Osteocyte (in vitro differentiated cells): ENCODE measurements at places on chromosomes 16 and 17. TPM values are rescaled to one million over a fixed set of nuclear protein-coding genes. Genes with fewer than 3 reads are reported as not detected.
A peak's percentile ranks its signal among the peaks of the same experiment; 100 is the strongest.

GRCh38 chr17:4877089-4877488, 22.2 kb upstream of the C17orf107 start:
- no peak for DNase-seq

The DOC2B gene
- 0.10 TPM in 1 of 2 replicates, not detected in the other for total RNA-seq

DNA sequence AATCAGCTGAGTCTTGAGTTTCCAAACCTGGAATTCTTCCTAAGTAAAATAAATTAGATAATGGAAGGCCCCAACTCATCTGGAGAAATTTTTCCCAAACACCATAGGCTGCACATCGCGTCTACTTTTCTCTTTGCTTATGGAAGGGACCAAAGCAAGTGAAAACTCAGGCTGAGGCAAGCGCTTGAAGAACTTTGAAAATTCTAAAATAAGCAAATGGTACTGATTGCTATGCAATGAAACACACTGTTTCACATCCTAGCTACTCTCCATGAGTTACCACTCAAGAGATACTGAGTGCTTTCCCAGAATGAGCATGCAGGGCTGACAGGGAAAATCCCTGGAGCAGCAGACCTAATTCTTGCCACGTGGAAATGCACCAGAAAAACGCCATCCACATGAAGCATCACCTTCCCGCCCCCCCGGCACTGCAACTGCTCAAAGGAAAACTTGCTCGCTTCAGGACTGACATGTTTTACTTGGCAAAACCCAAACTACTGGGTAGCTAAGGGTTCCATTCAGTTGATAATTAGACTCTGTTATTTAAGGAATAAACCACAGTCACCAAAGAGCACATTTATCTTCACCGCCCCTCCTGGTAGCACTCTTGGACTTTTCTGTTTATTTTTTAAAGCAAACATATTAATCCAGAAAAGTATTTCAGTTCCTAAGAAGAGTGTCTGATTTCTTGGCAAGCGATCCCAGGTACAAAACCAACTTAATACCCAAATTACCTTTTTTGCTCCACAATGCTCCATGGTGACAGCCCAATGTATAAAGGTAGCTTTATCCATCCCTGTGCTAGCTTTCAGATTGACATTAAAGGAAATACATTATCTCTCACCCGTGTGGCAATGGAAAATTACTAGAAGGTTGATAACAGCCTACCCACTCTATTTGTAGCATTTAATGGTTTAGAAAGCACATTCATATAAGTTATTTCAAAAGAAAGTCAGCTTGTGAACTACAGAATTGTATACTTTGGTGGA, 62.5 kb downstream of the WDR59 start:
- DNase-seq = no peak

The CACNG5 gene
- not detected in 2 replicates for total RNA-seq

DNA sequence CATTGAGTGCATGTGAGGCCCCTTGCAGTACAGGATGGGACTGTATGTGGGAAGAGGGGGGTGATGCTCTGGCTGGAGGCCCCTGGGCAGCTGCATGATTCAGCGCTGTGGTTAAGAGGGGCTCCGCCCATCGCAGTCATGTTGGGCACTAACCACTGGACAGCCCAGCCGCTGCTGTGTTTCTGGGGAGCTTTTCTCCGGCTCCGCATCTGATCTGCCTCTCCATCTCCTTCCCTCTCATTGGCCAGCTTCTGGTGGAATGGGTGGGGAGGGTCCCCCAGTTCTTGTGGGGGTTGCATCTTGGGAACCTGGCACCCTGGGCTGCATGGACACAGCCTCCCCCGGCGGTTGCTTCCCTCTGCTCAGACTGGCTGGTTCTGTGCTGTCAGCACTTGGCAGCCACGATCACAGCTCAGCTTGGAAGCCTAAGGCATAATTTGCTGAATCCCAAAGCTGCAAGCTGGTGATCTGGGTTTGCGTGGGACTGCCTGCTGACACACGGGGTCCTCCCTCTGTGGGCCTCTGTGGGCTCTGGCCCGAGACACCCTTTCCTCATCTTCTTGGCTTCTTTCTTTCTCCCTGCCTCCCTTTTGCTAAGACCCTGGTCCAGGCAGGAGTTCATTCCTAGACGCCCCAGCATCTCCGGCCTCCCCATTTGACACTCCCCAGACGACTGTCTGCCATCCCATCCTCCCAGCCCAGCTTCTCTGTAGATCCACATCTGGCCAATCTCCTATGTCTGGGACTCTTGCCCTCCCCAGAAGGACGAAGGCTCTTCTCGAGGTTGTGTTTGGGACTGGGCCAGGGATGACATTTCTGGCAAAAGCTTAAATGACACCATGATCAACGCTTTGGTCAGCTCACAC, 168.3 kb downstream of the SEC14L1 start:
- DNase-seq = no peak

DNA sequence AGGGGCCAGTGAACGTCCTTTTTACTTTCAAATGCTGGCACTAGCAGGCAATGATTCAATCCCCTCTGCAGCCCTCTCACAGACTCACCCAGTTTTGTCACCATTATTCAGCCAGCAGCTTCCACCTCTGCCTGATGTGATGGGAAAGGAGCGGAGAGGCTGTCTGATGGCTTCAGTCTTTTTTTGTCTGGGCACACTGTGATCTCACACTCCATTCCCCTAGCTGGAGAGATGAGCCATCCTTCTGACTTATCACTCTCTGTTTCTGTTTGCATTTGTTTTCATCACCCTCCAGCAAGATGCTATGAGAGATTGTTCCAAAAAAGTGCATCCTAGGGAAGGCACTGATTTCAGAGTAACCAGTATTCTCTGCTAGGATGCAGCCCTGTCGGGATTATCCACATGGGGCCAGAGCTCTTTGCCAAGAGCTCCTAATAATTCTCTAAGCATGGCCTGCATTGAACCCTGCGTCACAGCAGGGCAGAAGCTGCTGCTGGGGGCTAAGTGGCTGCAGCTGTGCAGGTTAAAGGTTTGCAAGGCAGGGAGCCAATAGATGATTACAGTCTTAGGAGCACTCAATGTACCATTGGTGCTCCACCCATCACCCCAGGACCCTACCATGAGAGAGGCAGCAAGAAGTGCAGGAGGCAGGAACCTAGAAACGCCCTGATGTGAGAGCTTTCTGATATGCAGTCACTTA, 236.1 kb upstream of the C16orf82 start:
- peak; percentile 57 for DNase-seq

- DNase-seq = no peak
These were observed 93.0 kb downstream of the SEC14L1 start for GRCh38 chr17:77233635-77234334.

The NFAT5 gene
- total RNA-seq = 55.0 and 57.3 TPM in 2 replicates

DNA sequence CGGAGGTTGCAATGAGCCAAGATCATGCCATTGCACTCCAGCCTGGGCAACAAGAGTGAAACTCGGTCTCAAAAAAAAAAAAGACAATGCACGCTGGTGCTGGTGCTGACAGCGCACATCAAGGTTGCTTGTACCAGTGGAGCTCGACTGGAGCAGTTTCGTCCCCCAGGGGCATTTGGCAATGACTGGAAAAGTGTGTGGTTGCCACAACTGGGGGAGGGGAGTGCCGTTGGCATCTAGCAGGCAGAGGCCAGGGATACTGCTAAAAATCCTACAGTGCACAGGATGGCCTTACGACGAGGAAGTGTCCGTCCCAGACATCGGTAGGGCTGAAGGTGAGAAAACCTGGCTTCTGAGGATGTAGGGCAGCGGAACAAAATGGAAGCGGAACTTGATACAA, 2.4 kb downstream of the MEAK7 start:
- no peak for DNase-seq

DNA sequence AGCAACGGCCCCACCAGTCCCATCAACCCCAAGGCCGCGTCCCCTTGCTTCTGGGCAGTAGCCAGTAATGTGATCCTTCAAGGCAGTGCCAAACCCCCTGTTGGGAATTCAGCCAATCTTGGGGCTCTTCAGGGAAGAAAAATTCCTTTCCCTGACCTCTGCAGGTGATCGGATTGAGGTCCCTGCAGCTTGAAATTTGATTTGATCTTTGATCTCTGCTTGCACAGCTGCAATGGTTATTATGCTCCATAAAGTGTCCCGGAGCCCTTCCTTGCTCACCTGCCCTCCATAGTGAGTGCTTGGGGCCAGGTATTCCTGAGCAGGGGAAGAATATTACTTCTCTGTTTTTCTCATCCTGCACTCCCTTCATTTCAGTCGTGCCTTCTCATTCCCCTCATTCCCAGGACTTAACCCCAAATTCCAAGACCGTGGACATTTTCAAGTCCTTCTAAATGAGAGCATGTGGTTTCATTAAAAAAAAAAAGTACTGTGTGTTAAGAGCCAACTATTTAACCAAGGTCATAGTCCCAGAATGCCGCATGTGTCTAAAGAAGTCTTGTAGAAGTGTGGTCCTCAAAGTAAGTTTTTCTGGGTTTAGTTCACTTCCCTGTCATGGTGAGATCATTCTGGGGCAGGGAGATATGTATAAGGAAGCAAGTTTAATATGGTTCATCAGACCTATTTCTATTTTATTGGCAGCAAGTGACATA, 56.3 kb downstream of the SOX9 start:
- DNase-seq = no peak

DNA sequence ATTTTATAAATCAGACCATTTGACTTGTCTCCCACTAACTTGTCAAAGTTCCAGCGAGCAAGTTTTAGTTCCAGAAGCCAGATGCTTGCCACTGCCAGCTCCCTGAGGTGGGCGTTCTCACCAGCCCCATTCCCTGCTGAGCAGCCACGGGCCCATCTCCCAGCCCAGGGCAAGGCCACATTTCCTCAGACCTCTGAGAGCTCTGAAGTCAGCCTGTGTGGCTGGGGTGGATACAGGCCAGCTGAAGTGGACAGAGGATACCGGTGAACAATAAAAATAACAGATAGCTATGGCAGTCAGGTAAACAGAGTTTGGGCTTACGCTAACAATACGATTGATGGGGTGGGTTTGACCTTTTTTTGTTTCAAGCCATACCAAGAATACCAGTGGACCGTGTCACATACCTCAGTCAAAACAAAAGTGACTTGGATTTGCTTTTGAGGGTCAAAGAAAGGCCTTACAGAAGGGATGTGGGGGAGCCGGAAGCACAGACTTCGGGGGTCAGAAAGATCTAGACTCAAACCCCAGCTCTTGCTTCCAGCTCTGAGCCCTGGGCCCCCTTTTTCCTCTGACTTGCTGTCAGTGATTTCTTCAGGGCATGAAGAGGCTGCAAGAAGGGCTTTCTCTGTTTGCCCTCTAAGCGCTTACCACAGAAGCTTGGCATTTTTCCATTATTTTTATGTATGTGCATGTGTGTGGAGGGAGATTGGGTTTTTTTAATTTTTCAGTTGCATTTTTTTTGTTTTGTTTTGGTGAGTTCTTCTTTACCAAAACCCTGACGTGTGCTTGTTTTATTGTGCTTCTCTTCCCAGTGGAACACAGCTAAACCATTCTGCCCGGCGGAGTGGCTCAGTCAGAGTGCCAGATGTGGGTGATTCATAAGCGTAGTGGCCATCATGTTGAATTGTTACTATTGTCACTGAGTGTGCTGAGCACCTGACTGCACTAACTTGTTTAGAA, 109.9 kb downstream of the GNAO1 start:
- DNase-seq = no peak

DNA sequence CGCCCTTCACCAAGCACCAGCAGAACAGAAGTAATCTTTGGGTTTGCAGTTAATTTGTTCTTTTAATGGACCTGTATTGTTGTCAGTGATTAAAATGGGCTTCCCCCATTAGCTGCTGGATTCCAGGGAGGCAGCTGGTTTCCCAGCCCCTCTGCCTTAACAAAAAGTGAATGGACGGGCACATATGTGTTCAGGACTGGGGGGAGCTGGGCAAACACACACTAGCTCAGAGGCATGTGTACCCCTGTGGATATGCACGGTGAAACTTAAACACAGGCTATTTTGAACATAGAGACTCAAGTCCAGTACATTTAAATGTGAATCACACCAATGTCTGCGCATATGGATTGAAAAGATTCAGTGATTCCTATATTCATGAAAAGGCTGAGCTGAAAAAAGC, 25.5 kb upstream of the TMEM132E start:
- DNase-seq = no peak

The GSPT1 gene
- 87.9 and 91.3 TPM in 2 replicates for total RNA-seq

DNA sequence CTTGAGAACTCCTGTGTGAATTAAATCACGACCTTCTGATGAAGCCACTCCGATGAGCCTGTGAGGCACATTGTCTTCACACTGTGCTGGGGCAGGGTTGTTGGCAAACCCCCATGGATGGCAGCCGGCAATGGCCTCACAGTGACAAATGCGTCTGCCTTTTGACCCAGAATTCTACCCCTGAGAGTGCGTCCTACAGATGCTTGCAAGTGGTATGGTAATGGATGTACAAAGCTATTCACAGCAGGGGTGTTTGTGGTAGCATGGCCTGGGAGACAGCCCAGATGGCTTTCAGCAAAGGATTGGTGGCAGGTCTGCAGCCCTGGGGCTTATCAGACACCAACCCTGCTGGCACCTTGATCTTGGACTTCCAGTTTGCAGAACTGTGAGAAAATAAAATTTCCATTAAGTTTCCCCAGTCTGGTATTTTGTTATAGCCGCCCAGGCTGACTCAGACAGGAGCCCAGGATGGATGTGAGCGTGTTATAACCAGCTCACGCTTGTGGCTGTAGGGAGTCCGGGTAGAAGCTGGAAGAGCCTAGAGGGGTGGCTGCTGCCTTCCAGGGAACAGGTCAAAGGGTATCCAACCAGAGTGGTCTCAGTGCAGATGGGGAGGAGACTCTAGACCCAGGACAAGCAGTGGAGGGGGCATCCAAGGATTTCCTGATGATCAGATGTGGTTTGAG, 10.1 kb downstream of the AFMID start:
- DNase-seq = no peak

- no peak for DNase-seq
These were observed 276.1 kb downstream of the SLC39A11 start for GRCh38 chr17:72816406-72816805.

The PYDC1 gene
- not detected in 2 replicates for total RNA-seq

The TEX19 gene
- total RNA-seq = not detected in 2 replicates

The FA2H gene
- total RNA-seq = not detected in 2 replicates

The OR2C1 gene
- total RNA-seq = not detected in 2 replicates

GRCh38 chr17:82321947-82322466, 4.6 kb upstream of the CD7 start:
- no peak for DNase-seq

DNA sequence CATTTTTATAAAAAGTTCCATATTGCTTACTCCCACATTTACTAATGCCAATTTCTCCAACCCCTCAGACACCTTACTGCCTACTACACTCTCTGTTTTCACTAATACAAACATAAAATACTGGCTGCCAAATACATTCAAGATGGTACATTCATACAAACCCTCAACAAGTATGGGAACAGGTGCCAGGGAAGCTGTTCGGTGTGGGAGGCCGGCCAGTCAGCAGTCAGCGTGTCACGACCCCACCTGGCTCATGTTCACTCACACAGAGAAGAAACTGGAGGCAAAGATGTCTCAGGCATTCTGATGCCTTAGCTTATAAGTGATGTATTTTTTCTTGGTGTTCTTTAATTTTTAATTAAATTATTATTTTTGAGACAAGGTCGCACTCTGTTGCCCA, 42.4 kb upstream of the TRAP1 start:
- no peak for DNase-seq

DNA sequence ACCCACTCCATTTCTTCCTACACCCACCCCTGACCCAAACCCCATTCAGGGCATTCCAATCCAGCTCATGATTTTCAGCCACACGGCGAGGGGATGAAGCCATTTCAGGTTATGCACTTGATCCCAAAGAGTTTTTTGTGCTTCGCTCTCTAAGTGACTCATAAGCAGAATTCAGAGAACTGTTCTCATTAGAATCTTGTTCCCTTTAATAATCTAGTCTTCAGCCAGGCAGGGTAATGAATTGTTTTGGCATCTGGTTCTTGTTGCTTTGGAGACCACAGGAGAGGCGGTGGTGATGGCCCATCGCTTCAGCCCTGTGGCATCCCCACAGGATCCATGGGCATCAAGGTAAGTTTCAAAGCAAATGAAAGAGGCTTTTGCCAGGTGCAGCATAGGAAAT, 4.8 kb upstream of the KRT31 start:
- DNase-seq = no peak

- DNase-seq = no peak
These were observed 543 bp downstream of the ARHGAP23 start for GRCh38 chr17:38428643-38429371.

The ABCC3 gene
- total RNA-seq = 0.37 and 0.73 TPM in 2 replicates
